ENCODE measurements at places on chromosomes 1 and 21.

- no peak for DNase-seq
Measured at GRCh38 chr21:37828556-37828955, 87.7 kb downstream of the KCNJ6 start.

DNA sequence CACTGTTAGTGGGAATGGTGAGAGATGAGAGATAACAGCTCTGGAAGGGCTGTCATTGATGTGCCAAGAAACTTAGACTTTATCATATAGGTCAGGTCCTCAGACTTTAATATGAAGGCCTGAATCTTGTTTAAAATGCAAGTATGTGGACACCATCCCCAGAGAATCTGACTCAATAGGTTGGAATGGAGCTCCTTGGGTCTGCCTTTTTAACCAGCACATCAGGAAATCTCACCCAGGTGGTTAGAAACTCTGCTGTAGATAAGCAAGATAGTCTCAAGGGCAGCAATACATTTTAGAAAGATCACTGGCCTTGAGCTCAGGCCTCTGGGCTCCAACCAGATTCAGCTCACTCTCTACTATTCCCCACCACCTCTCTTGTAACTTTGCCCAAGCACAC, 180.4 kb downstream of the SLC44A5 start:
- DNase-seq = no peak

DNA sequence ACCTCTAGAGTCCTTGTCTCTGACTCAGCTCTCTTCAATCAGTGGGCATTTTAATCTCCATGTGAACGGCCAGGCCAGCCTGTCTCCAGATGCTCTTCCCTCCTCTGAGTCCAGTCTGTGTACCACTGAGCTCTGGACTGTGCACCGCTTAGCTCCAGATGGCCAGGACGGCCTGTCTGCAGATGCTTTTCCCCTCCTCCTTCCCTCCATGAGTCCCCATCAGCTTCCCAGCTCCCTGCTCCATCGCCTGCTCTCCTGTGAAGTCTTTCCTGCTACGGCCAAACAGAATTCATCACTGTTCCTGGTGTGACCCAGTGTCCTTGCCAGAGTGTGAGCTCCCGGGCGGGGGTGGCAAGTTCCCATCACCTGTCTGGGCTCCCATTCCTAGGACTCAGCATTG, 42.0 kb downstream of the STUM start:
- no peak for DNase-seq

DNA sequence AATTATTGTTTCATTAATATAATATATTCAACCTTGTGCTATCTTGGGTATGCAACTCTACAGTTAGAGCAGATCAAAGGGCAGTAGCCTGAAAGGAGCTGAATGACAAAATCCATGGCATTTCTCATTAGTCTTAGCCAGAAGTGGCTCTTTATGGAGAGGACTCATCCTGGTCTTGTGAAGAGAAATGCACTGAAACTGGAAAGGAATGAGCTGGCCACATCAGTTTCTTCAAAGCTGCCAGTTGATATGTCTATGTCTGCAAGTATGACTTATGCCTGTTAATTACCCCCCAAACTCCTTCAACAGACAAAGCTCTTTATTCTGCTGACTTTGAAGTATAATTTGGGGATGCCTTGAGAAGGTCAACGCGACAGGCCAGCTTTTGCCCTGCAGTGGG, 119.0 kb upstream of the UBE2U start:
- DNase-seq = no peak

DNA sequence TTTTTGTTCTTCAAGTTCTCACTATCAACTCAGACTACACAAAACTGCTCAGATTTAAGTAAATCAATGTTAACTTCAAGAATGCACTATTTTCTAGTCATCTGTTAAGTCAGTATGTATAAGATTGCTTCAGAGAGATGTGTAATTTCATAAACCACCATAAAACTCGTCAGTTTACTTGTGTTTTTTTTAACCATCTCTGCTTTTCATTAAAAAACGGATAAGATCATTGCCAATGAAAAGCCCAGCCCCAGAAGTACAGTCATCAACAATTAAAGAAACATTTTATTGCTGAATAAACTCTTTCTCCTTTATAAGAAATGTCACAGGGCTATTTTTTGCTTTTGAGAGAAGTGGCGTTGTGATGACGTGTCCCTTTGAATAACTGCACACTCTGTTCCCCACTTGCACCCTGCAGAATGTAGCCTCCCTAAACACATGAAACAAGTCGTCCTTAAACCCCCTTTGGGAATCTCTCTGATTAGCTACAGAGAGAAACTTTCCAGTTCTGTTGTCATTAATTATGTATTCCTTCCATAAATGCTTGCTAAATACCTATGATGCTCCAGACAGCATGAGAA, 202.7 kb upstream of the FOXD3 start:
- DNase-seq = no peak

- no peak for DNase-seq
Measured at GRCh38 chr1:183065168-183065706, 42.0 kb downstream of the LAMC1 start.

- DNase-seq = no peak
Measured at GRCh38 chr1:229981736-229982135, 85.3 kb upstream of the GALNT2 start.

DNA sequence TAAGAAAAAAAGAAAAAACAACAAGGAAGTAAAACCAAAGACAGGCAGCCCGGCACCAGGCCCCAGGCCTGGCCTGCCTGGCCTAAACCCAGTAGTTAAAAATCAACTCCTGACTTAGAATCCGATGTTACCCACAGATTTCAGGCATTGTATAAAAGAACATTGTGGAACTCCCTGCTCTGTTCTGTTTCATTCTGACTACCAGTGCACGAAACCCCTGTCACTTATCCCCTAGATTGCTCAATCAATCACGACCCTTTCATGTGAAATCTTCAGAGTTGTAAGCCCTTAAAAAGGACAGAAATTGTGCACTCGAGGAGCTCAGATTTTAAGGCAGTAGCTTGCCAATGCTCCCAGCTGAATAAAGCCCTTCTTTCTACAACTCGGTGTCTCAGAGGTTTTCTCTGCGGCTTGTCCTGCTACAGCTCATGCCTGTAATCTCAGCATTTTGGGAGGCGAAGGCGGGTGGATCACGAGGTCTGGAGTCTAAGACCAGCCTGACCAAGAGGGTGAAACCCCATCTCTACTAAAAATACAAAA, 15.6 kb upstream of the MYOCOS start:
- DNase-seq = no peak

DNA sequence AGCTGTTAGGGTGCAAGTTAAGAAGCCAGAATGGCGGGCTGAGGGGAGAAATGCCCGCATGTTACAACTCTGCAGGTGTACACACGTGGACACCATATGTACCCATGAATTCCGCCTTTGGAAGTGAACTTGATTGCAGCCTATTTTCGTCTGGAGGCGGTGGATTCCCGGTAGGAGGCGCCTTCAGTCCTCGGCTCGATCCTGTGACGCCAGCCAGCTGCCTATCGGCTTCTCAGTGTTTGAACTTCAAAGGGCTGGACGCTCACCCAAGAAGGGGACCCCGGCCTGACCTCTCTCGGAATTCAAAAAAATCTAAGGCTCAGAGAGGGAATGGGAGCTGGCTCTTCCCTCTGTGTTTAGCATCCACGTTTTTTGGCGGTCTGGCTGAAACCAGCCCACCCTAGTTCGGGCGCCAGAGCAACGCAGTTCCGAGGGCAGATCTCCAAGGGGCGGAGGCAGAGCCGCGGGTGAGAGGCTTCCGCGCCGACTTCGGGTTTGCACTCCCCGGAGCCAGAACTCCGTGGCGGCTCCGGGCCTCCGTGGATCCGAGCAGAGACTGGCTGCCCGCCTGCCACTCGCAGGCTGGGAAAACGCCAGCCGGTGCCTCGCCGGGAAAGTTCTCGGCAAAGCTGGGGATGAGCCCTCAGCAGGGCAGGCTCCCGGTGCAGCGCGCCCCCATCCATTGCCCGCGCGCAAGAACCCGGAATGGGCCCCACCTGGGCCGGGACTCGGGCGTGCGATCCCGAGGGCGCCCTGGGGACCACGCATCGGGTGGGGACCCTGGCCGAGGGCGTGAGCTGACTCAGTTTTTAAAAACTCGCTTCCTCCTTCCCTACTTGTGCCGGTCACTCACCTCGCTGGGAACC, 996 bp upstream of the TMEM51 start:
- DNase-seq = no peak

DNA sequence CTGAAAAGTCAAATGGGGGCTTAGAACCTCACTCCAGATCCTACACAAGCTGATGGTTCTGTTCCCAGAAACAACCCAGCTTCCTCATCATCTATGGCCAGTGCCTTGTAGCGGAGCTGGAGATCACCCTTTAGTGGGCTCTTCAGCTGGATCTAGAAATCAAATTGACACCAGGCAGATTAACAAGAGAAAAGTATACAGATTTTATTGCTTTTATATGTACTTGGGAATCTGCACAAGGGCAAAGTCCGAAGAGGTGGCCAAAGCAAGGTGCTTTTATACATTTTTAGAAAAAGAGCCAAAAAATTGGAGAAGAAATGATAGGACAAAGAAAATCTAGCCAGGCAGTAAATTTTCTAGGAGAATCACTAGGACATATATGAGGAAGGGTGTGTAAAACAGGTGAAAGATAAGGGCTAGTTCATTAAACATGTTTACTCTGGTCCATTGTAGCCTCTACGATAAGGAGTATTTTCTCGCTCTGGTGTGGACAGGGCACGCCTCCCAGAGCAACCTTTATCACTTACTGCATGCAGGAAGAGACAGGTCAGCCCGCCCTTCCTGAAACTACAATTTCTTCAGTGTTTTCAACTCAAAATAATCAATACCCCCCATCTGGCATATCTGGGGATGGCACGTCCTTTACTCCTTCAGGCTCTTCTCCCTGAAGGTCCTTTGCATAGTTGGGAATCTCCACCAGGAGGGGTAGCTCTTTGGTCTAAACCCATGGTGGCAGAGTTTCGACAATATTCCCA, 14.0 kb upstream of the LGALS8 start:
- no peak for DNase-seq

DNA sequence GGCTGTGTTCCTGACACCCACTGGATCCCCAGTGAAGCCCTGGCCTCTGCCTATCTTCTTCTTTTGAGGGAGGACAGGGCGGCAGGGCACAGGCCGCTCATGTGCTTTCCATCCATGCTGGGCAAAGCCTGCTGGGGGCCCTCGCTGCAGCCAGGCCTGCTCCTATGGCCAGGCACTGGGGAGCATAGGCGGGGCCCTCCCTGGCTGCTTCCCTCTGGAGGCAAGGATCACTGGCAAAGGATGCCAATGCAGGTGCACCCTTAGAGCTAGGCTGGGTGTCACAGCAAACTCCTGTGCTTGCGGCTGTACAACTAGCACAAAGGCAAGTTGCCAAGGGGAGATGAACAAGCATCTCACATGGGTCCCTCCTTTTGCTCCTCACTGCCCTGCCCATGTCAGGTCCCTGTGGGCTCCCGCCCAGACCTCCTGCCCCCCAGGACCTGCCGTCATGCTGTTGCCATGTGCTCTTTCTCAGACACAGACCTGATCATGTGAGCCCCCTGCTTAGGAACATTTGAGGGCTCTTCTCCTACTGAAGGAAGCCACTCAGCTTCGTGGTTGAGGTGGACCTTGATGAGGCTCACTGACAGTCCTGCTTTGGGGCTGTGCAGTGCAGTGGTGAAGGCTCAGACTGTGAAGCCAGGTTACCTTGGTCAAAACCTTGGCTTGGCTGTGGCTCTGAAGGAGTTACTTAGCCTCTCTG, 393.6 kb downstream of the PTPRU start:
- DNase-seq = no peak

GRCh38 chr1:183838221-183838620, 33.3 kb downstream of the RGL1 start:
- DNase-seq = no peak

GRCh38 chr1:40772146-40772955, 11.2 kb upstream of the KCNQ4 start:
- no peak for DNase-seq
